PC-3 (cell line): ENCODE measurements at places on chromosomes 11 and 22. TPM values are rescaled to one million over a fixed set of nuclear protein-coding genes. Genes with fewer than 3 reads are reported as not detected.

The PKP3 gene
- 218 and 222 TPM in 2 replicates for total RNA-seq

The MMP13 gene
- 2.4 and 2.6 TPM in 2 replicates for total RNA-seq

DNA sequence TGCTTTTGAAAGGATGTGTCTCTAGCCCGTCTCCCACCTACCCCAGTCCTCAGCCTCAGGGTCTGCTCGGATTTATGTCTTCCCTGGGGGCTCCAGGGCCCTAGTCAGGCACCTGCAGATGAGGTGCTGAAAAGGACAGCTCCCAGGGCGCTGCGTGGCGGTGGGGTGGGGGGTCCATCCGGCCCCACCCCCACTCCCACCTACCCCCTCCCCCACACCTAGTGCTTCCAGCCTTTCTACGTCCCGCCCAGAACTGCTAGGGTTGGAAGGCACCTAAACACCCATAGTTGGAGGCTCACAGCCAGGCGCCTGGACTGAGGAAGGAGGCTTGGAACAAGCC lies 1.4 kb upstream of the ROBO3 start:
- peak; percentile 17 for DNase-seq

DNA sequence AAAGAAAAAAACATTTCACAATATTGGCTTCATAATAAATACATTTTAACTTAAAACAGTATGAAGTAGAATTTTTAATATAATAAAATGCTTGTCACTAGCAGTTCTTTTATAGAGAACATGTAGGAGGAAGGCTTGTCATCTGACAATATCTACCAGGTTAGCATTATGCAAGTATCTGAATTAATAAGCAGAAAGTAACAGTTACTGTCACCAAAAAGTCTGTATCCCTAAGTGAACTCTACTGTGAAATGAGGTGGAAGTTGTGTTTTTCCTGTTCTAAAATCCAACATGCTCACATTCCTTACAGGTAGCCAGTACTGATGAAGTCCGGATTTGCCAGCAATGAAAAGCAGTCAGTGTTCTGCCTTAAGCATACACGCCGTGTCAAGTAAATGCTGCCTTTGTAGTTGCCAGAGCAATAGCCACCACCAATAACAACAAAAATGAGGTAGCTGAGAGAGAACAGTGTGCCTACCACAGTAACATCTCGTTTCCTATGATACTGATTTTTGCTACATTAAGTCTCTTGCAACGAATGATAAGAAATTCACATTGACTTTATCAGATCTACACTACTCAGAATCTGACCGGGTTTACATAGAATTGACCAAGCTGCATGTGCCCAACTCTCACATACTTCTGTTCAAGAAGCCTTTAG lies 95.5 kb downstream of the SIK3 start:
- DNase-seq: no peak

- DNase-seq: no peak
Observed at GRCh38 chr22:42972649-42973535, 42.1 kb downstream of the PACSIN2 start.

DNA sequence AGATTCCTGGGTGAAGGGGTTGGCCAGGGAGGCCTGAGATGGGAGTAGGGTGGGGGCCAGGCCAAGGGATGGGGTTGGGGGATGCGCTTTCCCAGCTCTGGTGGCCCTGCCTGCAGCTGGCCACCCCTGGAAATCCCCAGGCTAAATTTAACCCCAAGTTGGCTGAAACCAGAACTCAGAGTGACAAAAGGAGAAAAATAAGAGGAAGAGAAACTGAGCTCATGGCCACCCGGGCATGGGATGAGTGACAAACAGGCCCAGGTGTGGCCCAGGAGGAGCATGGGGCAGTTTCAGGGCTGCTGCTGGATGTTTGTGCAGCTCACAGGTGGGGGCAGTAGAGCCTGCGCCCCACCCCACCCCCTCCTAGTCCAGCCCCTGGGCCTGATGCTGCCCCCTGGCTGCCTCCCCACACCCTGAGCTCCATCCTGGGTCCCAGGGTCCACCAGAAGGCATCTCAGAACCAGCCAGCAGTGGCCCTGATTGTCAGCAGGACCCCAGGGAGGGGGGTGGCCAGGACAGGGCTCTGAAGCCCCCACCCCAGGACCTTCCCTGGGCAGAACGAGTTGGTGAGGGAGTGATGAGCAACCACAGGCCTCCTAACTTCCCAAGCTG lies 48.0 kb downstream of the IGLL5 start:
- DNase-seq: no peak

GRCh38 chr22:17012267-17012666 lies 4.2 kb upstream of the GAB4 start:
- DNase-seq: no peak

- DNase-seq: no peak
Observed at GRCh38 chr11:77054084-77054483, 12.7 kb upstream of the CAPN5 start.

- peak; percentile 22 for DNase-seq
Observed at GRCh38 chr22:19974268-19974861, 32.7 kb upstream of the TXNRD2 start.

DNA sequence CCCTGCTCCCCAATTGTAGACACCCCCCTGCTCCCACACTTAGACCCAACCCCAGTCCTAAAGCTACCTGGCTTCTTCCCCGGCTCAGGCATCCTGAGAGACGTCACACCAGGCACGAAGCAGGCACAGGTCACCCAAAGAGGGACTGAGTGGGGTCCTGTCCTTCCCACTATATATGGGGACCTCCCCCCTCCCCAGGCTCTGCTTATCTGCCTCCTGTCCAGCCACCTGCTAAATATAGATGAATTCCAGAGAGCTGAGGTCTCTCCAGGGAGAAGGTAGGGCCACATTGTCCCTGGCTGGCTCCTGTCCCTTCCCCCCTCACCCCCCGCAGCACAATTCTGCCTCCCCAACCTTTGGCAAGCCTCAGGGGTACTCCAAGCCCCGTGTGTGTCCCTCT lies at the start of gene MYBPC3:
MYBPC3 (minus strand) TSS at position 147 of the 400 bp plus-strand sequence; CDS start at position 92, 55 bp downstream.
- no peak for DNase-seq
